ENCODE measurements at places on chromosomes 3 and 15.
A peak's percentile ranks its signal among the peaks of the same experiment; 100 is the strongest.

GRCh38 chr3:128488991-128489673 is 3.9 kb downstream of the GATA2 start:
- peak; percentile 3 for DNase-seq

GRCh38 chr3:76307556-76307955 is 522.2 kb upstream of the ZNF717 start:
- no peak for DNase-seq

DNA sequence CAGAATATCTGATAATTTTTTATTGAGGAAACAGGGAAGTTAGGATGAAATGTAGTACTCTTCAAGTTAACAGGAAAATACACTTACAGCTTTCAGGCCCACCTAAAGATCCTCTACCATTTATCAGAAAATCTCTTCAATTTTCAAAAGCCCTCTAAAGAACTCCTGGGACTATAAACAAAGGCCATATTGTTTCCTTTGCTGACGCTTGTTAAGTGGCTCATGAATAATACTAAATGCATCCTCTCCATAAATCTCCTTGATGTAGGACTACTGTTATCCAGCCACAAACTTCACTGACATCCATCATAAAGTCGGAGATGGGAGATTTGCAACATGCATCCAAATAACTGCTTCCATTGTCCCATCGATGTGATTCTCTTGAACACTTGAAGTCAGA is 326.5 kb downstream of the ZIC1 start:
- no peak for DNase-seq

DNA sequence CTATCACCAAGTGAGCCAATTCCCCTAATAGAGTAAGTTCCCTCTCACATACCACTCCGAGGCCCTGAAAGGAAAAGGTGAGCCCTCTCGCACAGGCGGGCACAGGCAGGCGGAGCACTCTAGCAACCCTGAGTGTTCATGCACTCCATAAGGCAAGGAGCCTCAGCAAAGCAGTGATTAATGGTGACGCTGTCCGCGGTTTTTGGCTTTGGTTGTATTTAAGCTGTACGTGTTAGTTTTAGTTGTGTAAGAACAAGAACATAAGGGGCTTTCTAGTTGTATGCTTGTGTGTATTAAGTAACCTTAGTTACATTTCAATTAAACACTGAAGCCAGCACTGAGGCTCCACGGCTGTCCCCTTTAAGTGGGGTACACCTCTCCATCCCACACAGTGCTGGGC is 33.1 kb downstream of the KLHL25 start:
- no peak for DNase-seq

DNA sequence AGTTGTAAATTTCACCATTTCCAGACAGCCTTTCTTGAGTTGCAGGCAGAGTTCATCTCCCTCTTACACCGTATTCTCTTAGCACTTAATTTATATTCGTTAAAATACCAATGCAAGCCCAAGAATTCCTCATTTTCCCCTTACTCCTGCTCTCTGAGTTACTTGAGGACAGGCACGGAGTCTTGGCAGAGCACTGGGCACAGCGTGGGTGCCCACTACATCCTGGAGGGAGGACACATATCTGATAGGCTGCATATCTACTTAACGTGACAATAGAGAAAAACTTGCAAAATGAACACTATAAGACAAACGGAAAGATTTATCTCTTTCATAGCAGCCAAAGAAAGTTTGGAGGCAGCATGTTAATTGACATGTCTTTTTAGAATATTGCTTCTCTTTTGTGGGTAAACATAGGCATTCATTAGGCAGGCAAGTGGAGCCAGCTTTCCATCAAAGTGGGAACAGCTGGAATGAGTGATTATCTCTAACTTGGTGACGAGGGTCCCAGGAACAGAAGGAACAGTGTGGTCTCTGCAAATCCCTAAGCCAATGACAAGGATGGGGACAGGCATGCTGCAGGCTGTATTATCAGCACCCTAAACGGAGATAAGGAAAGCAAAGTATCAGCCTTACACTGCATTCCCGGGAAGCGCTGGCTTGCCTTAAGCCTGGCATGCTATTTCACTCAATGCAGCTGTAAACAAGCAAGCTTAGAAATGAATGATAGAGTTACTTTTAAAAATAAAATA is 116.5 kb downstream of the RTP4 start:
- DNase-seq: no peak

DNA sequence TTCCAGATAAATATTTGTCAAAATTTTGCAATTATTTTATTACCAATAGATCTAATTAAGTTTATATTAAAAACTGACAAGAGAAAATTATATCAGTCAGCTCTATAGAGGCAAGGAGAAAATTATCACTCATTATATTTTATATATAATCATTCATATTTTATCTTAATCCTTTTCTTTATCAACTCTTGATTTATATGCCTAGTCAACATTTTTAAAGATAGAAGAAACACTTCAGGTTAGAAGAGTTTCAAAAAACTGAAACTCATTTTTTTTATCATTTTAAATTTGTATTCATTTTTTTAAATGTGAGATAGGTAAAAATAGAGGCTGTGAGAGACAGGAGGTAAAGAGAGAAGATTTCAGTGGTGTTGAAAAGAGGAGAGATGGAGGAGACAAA is 217.3 kb upstream of the P2RY1 start:
- DNase-seq: no peak

- no peak for DNase-seq
Measured at GRCh38 chr3:127039719-127040118, 56.8 kb downstream of the PLXNA1 start.

DNA sequence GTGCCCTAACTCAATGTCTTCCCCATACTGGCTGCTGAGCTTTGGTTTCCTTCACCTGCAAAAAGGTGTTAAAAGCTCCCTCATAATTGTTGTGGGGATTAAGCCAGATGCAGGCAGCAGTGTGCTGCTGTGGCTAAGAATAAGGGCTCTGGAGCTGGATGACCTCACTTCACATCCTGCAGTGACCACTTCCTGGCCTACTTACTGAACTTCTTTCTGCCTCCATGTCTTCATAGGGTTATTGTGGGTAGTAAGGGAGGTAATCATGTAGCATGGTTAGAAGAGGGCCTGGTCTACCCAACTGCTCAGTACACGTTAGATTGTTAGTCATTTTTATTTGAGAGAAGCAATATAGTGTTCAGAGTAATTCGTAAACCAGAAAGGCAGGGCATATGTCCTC is 18.4 kb downstream of the GYG1 start:
- peak; percentile 74 for DNase-seq

DNA sequence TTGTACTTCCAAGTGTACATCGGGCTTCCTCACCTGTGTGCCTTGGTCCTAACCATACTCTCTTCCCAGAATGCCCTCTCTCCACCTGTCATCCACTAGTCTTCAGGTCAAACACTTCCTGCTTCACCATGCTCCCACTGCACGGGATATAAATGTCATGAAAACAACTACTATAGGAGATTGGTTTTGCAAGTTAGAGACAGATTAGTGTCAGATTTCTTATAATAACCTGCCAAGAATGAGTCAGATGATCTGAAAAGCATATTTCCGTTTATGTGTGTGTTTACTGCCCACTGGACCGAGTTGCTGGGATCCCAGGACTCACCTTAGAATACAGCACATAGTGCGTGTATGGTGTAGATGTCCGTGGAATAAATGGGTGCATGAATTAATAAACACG is 21.4 kb downstream of the PLA1A start:
- DNase-seq: no peak

- DNase-seq: no peak
Measured at GRCh38 chr3:115828401-115828800, 205.1 kb downstream of the GAP43 start.

DNA sequence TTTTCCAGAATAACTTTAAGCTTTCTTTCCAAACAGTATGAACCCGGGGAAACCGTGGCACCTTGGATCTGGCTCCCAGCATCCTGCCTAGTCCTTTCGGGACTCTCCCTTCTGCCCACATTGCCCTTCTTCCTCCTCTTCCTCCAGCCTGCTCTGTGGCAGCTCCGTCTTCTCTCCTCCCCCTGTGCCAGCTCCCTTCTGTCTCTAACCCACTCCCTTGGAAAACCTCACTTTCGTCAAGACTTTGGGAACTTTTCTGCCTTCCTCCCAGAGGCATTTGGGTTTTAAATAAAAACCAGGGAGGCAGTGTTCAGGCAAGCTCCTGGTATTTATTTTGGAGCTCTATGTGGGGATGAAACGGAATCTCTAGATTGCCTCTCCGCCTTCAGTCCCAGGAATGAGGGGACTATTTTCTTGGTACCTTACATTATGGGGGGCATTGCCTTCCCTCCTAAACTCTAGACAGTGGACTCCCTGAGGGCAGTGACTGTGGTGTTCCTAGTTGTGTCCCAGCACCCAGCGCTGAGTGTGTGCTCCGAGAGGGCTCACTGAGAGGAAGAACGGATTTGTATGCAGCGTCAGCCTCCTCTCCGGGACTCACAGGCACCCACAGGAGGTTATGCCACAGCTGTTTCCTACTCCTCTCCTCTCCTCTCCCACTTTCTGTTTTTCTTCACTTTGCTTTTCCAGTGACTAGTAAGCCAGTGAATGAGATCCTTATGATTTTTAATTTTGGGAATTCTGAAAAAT is 105.4 kb upstream of the MRPS22 start:
- DNase-seq: no peak

DNA sequence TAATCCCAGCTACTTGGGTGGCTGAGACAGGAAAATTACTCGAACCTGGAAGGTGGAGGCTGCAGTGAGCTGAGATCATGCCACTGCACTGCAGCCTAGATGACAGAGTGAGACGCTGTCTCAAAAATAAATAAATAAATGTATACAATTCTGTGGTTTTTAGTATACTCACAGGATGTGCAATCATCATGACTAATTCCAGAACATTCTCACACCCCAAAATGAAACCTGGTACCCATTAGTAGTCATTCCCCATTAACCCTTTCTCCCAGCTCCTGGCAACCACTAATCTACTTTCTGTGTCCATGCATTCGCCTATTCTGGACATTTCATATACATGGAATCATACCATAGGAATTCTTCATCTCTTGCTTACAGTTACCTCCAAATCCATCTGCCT is 44.5 kb downstream of the LRRFIP2 start:
- DNase-seq: peak; percentile 12

GRCh38 chr15:76861815-76862397 is 43.2 kb downstream of the SCAPER start:
- DNase-seq: no peak

DNA sequence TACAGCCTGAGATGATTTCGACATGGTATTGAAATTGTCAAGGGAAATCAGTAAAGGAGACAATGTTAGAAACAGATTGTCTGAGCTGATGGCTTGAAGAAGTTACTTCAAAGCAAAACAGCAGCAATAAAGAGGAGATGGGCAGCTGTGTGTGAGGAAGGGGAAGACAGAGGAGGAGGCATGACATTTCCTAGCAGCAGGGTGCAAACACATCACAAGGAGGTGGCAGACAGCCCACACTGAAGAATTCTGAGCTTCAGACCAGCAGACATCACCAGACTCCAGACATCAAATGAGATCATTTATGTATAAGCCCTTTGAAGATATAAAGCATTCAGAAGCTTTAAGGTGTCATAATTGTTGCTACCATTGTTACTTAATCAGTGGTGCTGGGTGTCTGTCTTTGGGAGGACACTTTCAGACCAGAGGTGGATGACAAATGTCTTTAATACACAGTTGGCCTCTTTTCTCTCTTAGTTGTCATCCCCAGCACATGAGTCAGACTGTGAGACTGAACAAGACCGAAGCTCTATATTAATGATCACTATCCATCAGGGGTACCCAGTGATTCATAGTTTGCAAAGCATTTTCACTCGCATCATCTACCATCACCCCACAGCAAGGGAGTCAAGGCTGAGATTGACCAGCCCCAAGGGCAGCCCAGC is 203.9 kb downstream of the MINAR1 start:
- DNase-seq: no peak

- no peak for DNase-seq
Measured at GRCh38 chr15:78374436-78375393, 34.6 kb downstream of the CRABP1 start.

GRCh38 chr3:113783463-113783862 is 36.6 kb downstream of the ATP6V1A start:
- DNase-seq: no peak

GRCh38 chr15:100768501-100768931 is 111.1 kb upstream of the ALDH1A3 start:
- no peak for DNase-seq

DNA sequence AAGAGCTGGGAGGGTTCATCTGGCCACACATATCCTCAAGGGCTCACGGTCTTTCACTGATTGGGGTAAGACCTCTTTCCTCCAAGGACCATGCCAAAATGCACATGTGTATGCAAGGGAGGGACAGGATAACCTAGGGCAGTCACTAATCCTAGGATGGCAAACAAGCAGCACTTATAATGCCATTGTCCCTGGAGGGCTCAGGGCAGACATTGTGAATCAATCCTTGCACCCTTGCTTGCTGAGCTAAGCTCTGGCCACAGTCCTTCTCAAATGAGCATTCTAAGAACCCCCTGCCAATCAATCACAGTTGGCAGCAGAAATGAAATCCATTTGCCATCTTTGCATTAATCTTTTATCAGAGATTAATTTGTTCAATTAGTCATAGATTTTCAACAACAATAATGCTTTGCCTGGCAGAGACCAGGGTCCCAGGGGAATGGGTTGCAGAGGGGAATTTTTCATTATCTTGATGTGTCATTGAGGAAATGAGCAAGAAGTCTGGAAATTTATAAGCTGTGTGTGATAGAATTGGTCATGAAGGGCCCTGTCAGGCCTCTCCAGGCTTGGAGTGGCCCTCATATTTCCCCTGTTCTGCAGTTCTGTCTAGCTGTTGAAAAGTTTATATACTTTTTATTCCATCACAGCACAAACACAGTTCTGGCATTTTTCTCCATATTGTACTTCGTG is 57.2 kb upstream of the KY start:
- DNase-seq: no peak

DNA sequence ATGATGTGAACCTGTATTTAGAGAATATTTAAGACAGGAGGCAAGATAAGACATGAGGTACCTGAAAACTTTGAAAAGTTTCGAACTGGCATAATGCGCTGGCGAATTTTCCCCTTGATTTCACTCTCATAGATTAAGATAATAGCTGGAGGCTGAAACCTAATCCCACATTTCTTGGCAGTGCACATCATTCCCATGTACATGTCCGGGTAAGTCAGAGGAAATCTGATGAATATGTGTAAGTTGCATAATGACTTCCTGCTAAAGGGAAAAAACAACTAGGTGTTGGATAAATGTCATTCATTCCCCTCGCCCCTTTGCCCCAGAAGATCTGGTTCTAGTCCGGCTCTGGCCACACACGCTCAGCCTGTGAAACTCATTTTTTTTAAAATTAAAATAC is 3.6 kb downstream of the CEP19 start:
- DNase-seq: no peak

GRCh38 chr3:187398955-187399354 is 30.8 kb downstream of the RTP4 start:
- no peak for DNase-seq
